ENCODE measurements at places on chromosomes 5 and 9. TPM values are rescaled to one million over a fixed set of nuclear protein-coding genes. Genes with fewer than 3 reads are reported as not detected.

ZNF366 gene
- not detected for total RNA-seq

RAD23B gene
- total RNA-seq = 163 TPM

- no peaks in the 10 kb centered on the region for H3K36me3 ChIP-seq
- H3K4me3 ChIP-seq = no peak overlapping the region
- no peak overlapping the region for H3K27ac ChIP-seq
- no peaks in the 10 kb centered on the region for H3K4me1 ChIP-seq
- peak; percentile 0 for DNase-seq
These were observed 1446.4 kb upstream of the WWC1 start for GRCh38 chr5:166845044-166845443.

GRM6 gene
- not detected for total RNA-seq

LHX2 gene
- not detected for total RNA-seq

TNC gene
- total RNA-seq = 1,099 TPM

GRCh38 chr5:20494706-20495105 is 506.7 kb upstream of the CDH18 start:
- no peak overlapping the region for H3K27ac ChIP-seq
- H3K36me3 ChIP-seq = no peaks in the 10 kb centered on the region
- no peak for DNase-seq

DNA sequence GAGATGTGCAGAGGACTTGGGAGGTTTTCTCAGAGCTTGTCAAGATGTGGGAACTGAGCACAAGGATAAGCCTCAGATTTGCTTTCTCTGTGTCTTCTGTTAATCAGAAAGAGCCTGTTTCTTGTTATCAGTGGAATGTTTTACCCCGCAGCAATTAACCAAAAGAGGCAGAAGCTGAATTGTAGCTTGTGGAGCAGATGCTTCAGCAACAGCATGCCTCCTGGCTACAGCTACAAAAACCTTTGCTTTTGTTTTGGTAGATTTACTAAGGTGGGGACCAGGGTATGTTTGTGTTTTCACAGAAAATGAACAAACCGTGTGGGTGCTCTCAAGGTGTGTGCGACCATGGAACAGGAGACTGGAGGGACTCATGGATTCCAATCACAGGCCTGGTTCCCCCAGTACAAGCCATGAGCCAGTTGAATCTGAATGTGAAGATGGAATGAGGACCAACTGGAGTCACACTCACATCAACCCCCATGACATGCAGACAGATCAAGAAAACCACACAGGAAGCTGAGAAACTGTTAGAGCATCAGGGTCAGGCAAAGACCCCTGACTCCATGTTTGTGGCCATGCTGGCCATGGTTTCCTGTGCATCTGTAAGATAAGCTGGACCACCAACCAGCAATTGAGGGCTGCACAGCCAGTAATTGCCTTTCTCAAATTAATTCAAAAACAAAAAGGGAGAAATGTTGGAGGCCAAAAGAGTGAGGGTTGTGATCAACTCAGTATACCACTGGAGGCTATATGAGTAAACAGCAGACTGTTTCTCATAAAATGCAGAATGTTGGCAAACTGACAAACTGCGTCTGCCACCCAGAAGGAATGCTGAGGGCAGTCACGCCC is 6.9 kb downstream of the UGT3A2 start:
- H3K4me1 ChIP-seq = no peaks in the 10 kb centered on the region
- H3K36me3 ChIP-seq = no peaks in the 10 kb centered on the region
- DNase-seq = no peak
- H3K27ac ChIP-seq = no peak overlapping the region
- H3K4me3 ChIP-seq = no peak overlapping the region

- no peak for DNase-seq
- peaks cover 3% of the 10 kb centered on the region for H3K4me1 ChIP-seq
- no peak overlapping the region for H3K4me3 ChIP-seq
- no peaks in the 10 kb centered on the region for H3K27me3 ChIP-seq
- H3K36me3 ChIP-seq = no peaks in the 10 kb centered on the region
- no peak overlapping the region for H3K27ac ChIP-seq
These were observed 211.4 kb downstream of the CWC27 start for GRCh38 chr5:64980176-64980575.

UNC5A gene
- 0.70 TPM for total RNA-seq

- no peaks in the 10 kb centered on the region for H3K4me1 ChIP-seq
- H3K27ac ChIP-seq = no peak overlapping the region
- H3K36me3 ChIP-seq = no peaks in the 10 kb centered on the region
- H3K4me3 ChIP-seq = no peak overlapping the region
- H3K27me3 ChIP-seq = peaks cover 7% of the 10 kb centered on the region
These were observed 407.5 kb downstream of the AGTPBP1 start for GRCh38 chr9:85334228-85334627.

GRCh38 chr5:8473827-8474568 is 605.0 kb downstream of the MTRR start:
- no peak overlapping the region for H3K4me3 ChIP-seq
- H3K36me3 ChIP-seq = no peaks in the 10 kb centered on the region
- no peak for DNase-seq
- no peaks in the 10 kb centered on the region for H3K27me3 ChIP-seq
- H3K27ac ChIP-seq = no peak overlapping the region

TLX3 gene
- not detected for total RNA-seq

IL3 gene
- total RNA-seq = not detected

GRCh38 chr9:93578844-93579243 is 2.5 kb downstream of the PHF2 start:
- no peaks in the 10 kb centered on the region for H3K27me3 ChIP-seq
- H3K27ac ChIP-seq = no peak overlapping the region
- H3K36me3 ChIP-seq = no peaks in the 10 kb centered on the region
- H3K4me1 ChIP-seq = peaks cover 18% of the 10 kb centered on the region

GRCh38 chr5:86999951-87000350 is 267.7 kb upstream of the RASA1 start:
- no peak overlapping the region for H3K27ac ChIP-seq
- H3K4me3 ChIP-seq = no peak overlapping the region
- DNase-seq = no peak
- no peaks in the 10 kb centered on the region for H3K27me3 ChIP-seq

DNA sequence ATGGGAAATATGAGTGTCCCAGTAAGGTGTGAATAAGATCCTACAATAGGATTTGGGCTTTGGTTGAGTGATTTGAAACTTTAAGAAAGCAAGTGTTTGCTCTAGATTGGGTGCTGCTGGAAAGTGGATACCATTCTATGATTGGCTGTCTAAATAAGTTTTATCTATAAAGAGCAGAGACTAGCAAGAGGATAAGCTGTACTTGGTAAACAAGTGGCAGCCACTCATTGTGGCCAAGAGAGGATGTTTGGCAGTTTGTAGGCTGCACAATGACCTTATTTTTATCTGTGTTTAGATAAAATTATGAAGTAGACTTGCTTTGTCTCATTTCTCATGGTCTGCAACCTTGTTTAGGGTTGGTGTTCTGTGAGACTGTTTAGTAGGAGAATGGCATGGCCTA is 341.6 kb upstream of the PIK3R1 start:
- no peak overlapping the region for H3K4me3 ChIP-seq
- no peaks in the 10 kb centered on the region for H3K4me1 ChIP-seq
- no peaks in the 10 kb centered on the region for H3K36me3 ChIP-seq
- H3K27ac ChIP-seq = no peak overlapping the region
- DNase-seq = no peak

NPM1 gene
- total RNA-seq = 1,219 TPM
